Stimulated activated CD4-positive, alpha-beta T cell treated with anti-CD3 and anti-CD28 coated beads, Interleukin-12 subunit alpha, Interleukin-12 subunit beta, amount 100 ng/mL, for 48 hours (primary cell): ENCODE measurements at places on chromosomes 6 and 20.

- no peak for DNase-seq
These were observed 7.6 kb downstream of the SRSF12 start for GRCh38 chr6:89110284-89110683.

DNA sequence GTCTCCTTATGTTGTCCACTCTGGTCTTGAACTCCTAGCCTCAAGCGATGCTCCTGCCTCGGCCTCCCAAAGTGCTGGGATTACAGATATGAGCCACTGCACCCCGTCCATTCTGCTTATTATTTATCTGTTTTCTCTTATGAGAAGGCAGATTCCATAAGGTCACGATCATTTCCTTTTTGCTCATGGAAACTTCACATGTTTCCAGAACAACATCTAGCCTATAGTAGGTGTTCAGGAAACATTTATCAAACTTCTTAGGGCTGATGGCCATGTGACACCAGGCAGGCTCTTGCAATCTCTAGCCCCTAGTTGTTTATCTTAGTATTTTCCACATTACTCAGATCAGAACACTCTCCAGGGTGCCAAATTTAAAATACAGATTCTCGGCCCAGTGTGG, 61.2 kb downstream of the ZFP64 start:
- DNase-seq: no peak

- no peak for DNase-seq
These were observed 21.4 kb downstream of the TTBK1 start for GRCh38 chr6:43264599-43265145.

GRCh38 chr6:8130399-8130798, 28.1 kb upstream of the EEF1E1 start:
- DNase-seq: no peak

DNA sequence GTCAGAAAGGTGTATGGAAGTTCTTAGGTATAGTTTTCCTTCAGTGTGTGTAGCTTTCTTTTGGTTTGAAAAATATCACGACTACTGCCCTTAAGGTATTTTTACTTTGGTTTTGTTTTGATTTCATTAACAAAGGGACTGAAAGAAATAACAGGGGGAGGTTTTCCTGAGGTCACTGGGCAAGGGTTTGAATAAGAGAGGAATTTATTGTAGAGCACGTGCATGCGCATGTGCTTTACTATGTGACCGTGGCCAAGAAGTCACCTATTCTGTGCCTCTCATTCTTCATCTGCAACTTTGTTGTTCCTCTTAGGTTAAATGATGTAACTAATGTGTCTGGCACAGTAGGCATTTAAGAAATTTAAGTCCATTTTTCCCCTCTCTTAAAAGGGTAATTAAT, 4.1 kb upstream of the MAN1A1 start:
- no peak for DNase-seq

DNA sequence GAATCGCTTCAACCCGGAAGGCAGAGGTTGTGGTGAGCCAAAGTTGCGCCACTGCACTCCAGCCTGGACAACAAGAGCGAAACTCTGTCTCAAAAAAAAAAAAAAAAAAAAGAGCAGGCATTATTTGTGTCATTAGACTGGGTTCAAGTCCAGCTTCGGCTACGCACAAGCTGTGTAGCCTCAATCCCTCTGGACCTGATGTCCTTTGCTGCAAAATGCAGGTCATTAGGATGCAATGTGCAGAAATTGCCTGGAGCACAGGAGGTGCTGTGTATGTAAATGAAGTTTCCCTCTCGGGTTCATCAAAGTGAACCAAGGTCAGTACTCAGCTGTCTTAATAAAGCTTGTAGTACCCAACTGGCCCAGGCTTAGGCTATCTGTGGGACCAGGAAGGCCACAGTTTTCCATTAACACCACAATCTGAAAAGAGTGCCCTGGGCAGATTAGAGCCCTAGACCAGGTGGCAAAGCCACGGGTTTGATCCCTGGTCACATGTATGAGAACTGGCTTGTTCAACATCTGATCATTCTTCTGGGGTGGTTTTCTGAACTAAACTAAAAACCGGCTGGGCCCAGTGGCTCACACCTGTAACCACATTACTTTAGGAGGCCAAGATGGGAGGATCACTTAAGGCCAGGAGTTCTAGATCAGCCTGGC, 155.3 kb downstream of the ZMYND8 start:
- DNase-seq: no peak

DNA sequence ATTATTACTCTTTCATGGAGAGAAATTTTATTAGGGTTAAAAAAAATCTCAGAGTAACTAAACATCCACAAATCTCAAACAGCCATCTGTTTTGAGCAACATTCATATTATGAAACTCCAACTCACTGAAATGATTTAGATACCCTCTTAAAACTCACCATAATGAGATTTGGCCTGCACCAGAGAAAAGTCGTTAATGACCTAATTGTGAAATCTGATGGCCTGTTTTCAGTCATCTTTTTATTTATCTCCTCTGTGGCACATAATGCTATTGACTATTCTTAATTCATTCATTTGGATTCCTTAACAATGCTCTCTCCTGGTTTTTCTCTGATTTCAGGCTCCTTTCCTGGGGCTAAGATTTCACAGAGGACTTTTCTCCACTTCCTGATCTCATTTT, 192.7 kb downstream of the RNF144B start:
- DNase-seq: no peak
